GM13977 (cell line): ENCODE measurements at places on chromosomes 12 and 14.

DNA sequence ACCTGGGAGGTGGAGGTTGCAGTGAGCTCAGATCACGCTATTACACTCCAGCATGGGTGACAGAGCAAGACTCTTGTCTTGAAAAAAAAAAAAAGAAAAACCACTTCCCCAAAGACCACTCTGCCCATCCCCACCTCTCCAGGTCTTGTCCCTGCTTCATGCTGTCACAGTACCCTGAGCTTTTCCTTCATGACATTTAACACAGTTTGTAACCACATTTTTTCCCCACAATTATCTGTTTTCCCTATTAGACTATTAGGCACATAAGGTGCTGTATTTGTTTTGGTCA lies 6.9 kb downstream of the HECTD1 start:
- DNase-seq = no peak

DNA sequence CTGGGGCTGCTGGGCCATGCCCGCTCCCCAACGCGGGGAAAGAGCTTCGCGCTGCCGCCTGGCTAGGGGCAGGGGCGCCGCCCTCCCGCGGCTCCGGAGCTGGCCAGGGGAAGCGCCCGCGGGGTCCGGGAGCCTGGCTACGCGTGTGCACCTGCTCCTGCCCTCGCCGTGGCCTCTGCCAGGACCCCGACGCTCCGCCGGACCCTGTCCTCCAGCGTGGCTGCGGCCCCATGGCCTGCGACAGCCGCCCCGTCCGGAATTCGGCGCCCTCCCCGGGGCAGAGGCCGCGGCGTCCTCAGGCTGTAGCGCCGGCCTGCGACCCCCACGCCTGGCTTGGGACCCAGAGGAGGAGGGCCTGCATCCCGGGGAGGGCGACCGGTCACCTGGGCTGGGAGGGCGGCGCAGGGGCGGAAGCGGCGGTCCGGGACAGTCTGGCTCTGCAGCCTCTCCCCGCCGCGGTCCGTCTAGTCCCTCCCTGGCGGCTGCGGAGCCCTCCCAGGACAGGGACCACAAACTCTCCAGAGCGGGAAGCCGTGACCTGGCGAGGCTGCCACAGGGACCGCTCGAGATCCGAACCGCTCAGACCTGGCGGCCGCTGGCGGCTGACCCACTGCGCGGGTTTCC lies 85.6 kb downstream of the ALG10 start:
- DNase-seq = no peak

DNA sequence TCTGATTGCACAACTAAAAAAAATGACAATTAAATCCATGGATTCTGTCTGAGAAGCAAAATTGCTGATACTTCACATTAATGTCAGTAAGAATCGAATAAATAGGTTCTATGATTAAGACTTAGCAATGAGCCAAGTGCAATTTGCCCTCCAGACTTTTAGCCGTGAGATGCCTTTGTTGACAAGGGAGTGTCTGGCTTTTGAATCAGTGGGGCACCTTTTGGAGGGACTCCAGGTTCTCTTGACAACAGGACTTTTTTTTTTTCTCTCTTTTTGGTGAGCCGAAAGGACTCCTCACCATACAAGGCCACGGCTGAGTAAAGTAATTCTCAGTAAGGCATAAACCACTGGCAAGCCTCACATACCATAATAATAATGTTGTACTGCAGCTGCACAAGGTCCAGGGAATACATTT lies 4.7 kb upstream of the MDM1 start:
- DNase-seq = no peak

- DNase-seq = no peak
These were observed 18.1 kb downstream of the PRICKLE1 start for GRCh38 chr12:42571327-42572009.

GRCh38 chr14:61147381-61147821 lies 133.7 kb downstream of the TMEM30B start:
- DNase-seq = no peak

- DNase-seq = no peak
These were observed 2.1 kb upstream of the CD9 start for GRCh38 chr12:6198051-6198450.
